ENCODE measurements at places on chromosomes 13 and 19.

GRCh38 chr19:57599377-57599760 lies 316 bp upstream of the ZNF530 start:
- DNase-seq = no peak

DNA sequence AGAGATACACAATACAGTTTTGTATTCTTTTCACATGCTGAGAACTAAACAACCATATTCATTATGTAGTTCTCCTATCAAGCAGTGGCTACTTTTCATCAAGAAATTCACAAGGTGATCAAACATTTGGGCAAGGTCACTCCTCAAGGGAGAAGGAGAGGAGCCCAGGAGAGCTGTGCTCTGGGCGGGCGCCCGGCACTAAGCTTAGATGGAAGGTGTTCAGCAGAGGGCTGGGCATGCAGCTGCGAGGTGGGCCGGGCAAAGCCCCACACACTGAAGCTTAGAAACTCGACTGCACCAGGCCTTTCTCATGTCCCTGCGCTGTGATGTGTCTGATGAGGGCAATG lies 30.4 kb upstream of the SPACA7 start:
- no peak for DNase-seq

DNA sequence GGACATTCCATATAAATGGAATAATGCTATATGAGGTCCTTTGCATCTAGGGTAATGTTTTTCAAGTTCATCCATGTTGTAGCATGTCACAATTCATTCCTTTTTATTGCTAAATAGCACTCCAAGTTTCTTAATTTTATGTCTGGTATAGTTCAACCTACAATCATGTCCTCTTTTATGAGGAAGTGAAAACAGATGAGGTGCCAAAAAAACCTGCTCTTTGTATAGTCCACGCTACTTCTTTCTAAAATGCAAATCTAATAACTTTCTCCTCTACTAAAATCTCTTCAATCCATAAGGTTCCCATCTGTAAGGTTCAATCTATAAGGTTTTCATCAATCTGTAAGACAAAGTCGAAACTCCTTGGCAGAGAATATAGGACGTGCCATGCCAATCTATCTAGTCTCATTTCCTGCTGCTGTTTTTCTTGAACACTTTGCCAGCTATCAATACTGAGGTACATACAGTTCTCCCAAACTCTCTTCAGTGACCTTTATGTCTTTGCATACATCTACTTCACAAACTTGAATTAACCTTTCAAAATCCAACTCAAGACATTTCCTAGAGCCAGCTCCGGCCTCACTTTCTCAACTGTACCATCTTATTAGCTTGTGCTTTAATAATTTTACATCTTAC lies 33.7 kb downstream of the INTS6 start:
- DNase-seq = no peak

GRCh38 chr19:51081476-51081875 lies 1.2 kb downstream of the KLK14 start:
- DNase-seq = no peak

DNA sequence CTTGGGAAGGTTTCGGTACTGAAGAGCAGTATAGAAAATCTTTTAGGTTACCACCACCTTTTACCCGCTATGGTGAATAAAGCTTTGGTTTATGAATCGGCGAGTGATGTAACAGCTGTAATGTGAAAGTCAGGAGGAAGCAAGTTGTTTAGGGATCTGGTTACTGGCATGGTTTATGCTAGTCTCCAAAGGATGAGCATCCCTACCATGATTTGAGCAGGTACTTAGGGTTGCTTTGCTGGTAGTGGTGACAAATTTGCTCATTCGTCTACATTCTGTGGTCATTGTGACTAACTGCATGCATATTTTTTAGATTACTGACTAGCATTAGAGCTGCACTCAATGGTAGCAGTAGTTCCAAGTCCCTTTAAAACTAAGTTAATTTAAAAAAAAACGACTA lies 104.1 kb downstream of the FRY start:
- DNase-seq = no peak

DNA sequence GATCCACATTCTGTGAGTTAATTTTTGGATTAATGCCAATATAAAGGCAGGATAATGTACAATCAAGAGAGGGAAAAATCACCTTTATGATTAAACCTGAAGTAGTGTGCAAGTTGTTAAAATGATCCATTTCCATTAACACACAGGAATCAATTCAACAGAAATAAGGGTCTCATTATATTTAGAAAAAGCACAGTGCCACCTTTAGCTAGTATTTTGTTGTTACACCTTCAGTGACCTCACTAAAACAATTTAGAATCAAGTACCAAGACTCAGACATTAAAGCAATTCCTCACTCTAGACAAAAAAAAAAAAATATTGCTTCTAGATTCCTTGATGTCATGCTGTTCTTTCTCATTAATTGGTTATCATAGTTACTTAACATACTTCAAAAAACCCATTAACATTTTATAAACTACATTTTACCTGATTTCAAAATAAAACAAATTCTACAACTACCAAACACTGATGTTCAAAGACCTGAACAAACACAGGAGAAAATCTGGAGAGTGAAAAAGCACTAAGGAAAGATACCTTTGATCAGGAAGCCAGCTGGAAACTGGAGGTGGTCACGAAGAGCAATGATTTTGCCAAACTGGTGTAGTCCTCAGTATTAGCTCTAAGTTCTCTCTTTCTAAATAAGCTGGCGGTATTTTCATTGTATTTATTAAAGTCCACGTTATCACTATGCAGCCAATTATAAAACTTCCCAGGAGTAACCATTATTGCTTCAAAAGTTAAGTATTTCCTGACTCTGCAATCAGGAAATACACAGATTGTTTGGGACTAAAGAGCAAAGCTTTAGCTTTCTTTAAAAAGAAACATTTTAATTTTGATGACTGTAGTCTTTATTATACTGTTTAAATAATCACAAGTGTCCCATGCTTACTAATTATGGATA lies 115.3 kb downstream of the TBC1D4 start:
- no peak for DNase-seq
